ENCODE measurements at places on chromosomes 16 and 17. TPM values are rescaled to one million over a fixed set of nuclear protein-coding genes. Genes with fewer than 3 reads are reported as not detected.
A peak's percentile ranks its signal among the peaks of the same experiment; 100 is the strongest.

DNA sequence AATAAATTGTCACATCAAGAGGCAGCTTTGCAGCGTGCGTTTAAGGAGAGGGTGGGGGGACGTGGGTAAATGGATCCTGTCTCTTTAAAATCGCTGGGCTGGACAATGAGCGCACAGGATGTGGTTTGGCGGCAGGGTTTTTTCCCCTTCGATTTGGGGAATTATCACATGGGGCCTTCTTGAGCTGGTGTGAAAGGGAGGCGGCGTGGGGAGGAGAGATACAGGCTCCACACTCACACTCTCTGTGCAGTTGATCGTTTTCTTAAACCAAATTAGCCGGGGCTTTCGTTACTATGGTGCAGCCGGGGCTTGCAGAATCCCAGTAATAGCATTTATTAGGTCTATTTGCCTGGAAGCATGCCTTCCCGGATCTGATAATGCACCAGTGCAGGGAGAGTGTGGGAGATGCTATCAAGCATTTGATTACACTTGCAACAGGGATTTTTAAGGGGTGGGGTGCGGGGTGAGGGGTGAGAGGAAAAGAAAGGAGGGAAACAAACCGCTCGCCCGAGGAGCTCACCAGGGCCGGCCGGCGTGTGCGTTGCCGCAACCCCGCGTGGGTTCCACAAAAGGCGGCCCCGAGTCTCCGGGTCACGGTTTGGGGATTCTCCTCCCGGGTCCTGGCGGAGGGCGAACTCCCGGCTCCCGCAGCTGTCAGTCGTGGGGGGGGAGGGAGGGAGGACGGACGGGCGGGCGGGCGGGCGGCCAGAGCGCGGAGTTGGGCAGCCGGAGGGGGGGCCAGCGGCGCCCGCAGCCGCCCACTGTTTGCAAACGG is 58.8 kb upstream of the GSE1 start:
- H3K27ac ChIP-seq = peak overlapping the region; percentile 64
- H3K27me3 ChIP-seq = no peaks in the 10 kb centered on the region
- H3K4me3 ChIP-seq = peak overlapping the region; percentile 75
- peak; percentile 80 for DNase-seq

Gene TXNL4B
- 15.5 TPM for total RNA-seq

DNA sequence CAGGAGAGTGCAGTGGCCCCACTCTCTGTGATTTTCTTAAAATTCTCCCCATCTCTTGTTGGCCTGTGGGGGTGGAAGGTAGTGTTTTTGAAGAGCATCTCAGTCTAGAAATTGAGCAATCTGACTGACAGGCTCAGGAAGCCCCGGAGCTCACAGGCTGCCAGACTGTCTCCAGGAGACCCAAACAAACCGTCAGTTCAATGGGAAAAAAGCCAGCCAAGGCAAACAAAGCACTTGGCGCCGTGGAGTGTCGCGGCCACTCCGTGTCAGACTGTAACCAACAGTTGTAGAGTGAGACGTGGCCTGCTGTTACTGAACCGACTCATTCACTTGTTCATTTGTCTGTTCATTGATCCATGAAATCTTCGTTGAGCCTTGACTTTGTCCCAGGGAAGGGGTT is 33.7 kb downstream of the RGS9 start:
- no peak for DNase-seq
- H3K4me1 ChIP-seq = peaks cover 8% of the 10 kb centered on the region
- no peak overlapping the region for H3K27ac ChIP-seq
- no peak overlapping the region for H3K4me3 ChIP-seq
- no peaks in the 10 kb centered on the region for H3K27me3 ChIP-seq

DNA sequence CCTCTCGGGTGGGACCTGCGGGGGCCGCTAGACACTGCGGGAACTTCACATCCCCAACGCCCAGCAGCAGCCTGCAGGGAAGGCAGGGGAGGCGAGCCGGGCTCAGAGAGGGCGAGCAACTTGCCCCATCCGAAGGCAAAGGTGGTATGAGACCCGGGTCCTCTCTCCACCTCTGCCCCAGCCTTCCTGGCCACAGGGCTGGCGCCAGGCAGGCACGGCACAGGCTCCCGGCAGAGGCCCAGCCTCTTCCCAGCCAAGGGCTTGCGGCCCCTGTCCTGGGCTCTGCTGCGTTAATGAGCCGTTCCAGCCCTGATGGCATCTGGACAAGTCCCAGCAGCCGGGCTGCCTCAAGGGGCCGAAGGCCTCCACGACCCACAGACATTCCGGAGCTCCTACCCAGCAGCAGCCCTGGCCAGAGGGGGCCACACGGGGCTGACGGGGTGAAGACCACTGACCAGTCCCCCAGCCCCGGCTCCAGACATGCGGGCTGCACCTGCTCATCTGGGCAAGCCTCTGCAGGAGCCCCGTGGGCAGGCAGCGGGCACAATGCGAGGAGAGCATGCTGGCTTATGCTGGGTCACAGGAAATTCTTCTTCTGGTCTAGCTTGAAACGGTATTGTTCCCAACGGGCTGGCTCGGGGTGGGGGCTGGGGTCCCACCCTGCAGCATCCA is 1.2 kb upstream of the HS3ST6 start:
- H3K27ac ChIP-seq = no peak overlapping the region
- no peak for DNase-seq
- H3K27me3 ChIP-seq = no peaks in the 10 kb centered on the region
- H3K36me3 ChIP-seq = no peaks in the 10 kb centered on the region
- peaks cover 32% of the 10 kb centered on the region for H3K4me1 ChIP-seq
- H3K4me3 ChIP-seq = no peak overlapping the region

DNA sequence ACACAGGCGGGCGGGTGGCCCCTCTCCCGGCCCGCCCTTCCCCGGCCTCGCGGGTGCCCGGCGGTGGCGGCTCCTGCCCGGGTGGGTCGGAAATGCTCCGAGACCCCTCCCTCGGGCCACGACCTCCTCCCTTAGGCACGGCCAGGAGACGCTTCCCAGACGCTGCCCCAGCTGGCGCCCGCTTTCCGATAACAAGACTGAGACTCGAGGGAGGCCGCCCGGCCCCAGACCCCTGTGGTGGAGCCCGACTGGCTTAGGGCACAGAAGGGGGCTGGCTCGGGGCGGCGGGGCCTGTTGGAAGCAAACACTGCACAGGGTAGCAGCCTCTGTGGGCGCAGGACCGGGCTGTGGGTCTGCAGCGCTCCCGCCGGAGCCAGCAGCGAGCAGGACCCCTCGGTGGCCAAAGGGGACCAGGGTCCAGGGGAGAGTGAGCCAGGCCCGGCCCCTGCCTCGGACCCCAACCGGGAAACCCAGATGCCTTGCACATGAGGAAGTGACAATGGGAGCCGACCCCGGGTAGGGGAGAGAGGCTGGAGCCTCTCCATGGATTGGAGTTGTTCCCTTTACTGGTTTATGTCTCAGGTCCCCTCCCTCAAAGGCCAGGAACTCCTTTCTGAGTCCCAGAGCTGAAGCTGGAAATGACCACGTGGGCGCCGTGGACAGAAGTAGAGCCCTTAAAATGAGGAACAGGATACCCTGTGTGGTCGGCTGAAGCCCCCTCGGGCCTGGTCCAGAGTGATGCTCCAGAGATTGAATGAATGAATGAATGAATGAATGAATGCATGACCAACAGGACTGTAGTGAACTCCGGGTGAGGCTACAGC is 19.8 kb upstream of the ADCY7 start:
- H3K4me3 ChIP-seq = peak overlapping the region; percentile 57
- peaks cover 25% of the 10 kb centered on the region for H3K4me1 ChIP-seq
- H3K27me3 ChIP-seq = no peaks in the 10 kb centered on the region

- H3K4me3 ChIP-seq = no peak overlapping the region
- H3K27ac ChIP-seq = no peak overlapping the region
- H3K27me3 ChIP-seq = no peaks in the 10 kb centered on the region
- DNase-seq = no peak
- no peaks in the 10 kb centered on the region for H3K36me3 ChIP-seq
- H3K4me1 ChIP-seq = no peaks in the 10 kb centered on the region
Measured at GRCh38 chr17:68054296-68054900, 18.9 kb downstream of the KPNA2 start.
